ENCODE measurements at places on chromosomes 2 and 18.

- no peak for DNase-seq
Measured at GRCh38 chr2:127498386-127498785, 27.9 kb downstream of the IWS1 start.

DNA sequence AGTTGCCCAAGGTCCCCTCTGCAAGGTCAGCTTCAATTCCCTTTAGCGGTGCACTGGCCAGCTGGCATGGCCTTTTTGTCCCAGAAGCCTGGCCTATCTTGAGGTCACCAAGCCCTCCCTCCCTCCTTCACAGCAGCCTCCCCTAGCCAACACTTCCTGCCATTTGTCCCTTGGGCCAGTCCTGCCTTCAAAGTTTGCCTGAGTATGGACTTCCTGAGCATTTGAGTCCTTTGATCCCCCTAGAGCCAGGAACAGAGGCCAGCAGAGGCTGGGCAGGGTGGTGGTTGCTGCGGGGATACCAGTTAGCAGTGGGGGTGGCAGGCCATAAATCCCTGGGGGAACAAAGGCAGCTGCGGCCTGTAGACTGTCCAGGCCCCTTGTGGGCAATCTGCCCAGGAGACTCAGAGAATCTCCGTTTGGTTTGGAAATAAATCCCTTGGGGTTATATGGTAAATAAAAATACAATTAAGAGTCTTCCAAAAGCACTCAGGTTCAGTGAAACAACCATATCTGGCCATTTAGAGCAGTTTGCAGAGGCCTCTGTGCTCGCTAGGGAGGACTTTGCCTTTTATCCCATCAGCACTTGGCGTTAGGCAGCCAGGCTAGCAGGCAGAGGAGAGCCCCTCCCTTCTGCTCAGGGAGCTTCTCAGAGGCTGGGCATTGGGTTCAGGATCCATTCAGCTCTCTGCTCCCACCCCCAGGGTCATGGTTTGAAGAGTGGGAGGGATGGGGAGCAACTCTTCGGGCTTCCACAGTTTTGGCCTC is 3.1 kb upstream of the HES6 start:
- no peak for DNase-seq

- no peak for DNase-seq
Measured at GRCh38 chr2:176464886-176465564, 195.8 kb downstream of the MTX2 start.

- DNase-seq = no peak
Measured at GRCh38 chr2:237298151-237299118, 115.5 kb downstream of the COL6A3 start.

DNA sequence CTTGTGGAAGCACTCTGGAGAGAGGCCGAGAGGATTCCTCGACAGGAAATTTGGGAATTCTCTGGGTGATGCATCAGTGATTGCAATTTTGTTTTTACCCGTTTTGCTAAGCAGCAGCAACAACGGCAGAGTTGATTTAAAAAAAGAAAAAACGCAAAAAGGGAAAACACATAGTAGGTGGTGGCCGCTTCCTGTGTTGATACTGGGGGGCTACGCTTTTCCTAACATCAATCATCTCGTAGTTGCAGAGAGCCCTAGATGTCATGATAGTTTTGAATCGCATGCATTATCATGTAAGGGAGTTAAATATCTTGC is 271 bp upstream of the RBM43 start:
- DNase-seq = no peak

GRCh38 chr2:63840081-63840784 is 1.5 kb upstream of the UGP2 start:
- DNase-seq = no peak

DNA sequence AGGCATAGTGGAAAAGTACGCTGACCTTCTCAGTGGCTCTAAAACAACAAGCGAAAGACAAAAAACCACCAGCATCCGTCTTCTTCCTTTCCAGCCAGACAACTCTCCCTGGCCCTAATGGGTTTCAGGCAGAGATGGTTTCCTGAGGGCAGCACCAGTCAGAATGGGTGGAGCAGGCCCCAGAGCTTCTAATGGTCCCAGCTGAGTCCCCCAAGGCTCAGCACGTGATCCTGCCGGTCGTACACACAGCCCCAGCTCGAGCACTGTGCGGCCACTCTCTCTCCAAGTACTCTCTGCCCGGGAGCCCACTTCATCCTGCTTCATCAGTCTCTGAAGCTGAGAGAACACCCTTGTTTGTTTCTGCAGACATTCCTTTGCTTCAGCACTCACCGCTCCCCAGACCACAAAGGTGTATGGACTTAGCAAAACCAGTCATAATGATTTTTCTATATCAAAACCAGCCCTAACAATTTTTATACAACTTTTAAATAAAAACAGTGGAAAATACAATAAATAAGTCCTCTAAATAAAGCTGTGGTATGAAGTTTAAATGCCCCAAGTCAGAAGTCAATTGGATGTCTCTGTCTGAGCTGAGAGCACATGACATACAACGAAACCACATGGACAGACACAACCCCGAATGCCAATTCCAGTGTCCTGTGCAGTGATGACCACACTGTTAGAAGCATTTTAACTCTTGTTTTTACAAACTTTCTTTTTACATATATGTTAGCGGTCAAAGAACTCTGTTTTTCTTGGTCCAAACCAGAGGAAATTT is 63.9 kb downstream of the PARD6G start:
- DNase-seq = no peak

- DNase-seq = peak; percentile 47
Measured at GRCh38 chr2:73920577-73921545, 5.8 kb upstream of the DGUOK start.

GRCh38 chr2:137952586-137953129 is 11.6 kb upstream of the HNMT start:
- DNase-seq = peak; percentile 51

Data from suppressor macrophage treated with lipopolysaccharide for 4 hours (primary cell).